Smooth muscle cell of trachea (primary cell): ENCODE measurements at places on chromosomes 5 and 9. TPM values are rescaled to one million over a fixed set of nuclear protein-coding genes. Genes with fewer than 3 reads are reported as not detected.

The PCDHGA10 gene
- 13.8 and 14.7 TPM in 2 replicates for total RNA-seq

The CD72 gene
- total RNA-seq, result 2.0 and 3.5 TPM in 2 replicates

The TEK gene
- 6.4 and 9.3 TPM in 2 replicates for total RNA-seq

The PCDHA13 gene
- total RNA-seq, result under 0.01 TPM in 2 replicates

The PTBP3 gene
- total RNA-seq, result 13.6 and 16.3 TPM in 2 replicates

The TRAF1 gene
- total RNA-seq, result 1.3 and 3.8 TPM in 2 replicates

The CDC20B gene
- total RNA-seq, result under 0.01 TPM in 1 of 2 replicates, not detected in the other

The KLHL3 gene
- 1.2 and 3.8 TPM in 2 replicates for total RNA-seq

The PDLIM4 gene
- total RNA-seq, result 43.3 and 96.6 TPM in 2 replicates

The SUB1 gene
- 148 and 427 TPM in 2 replicates for total RNA-seq

The CYLC2 gene
- total RNA-seq, result not detected in 2 replicates

The WDR5 gene
- total RNA-seq, result 17.0 and 23.7 TPM in 2 replicates

The NR4A3 gene
- total RNA-seq, result 1.2 and 2.0 TPM in 2 replicates

The WNT8A gene
- not detected in 2 replicates for total RNA-seq

The SLC31A1 gene
- total RNA-seq, result 25.0 and 31.6 TPM in 2 replicates

The PRUNE2 gene
- 10.6 and 11.4 TPM in 2 replicates for total RNA-seq

The GMCL2 gene
- total RNA-seq, result under 0.01 TPM in 1 of 2 replicates, not detected in the other

The NDFIP1 gene
- 107 and 127 TPM in 2 replicates for total RNA-seq

The LEAP2 gene
- 0.15 and 0.50 TPM in 2 replicates for total RNA-seq

The SUSD3 gene
- total RNA-seq, result 0.73 and 1.3 TPM in 2 replicates

The IFNK gene
- not detected in 2 replicates for total RNA-seq

The NUTM2F gene
- total RNA-seq, result not detected in 2 replicates

The PTPA gene
- total RNA-seq, result 130 and 145 TPM in 2 replicates

The CCDC192 gene
- not detected in 2 replicates for total RNA-seq

The SH3GL2 gene
- total RNA-seq, result 0.15 TPM in 1 of 2 replicates, not detected in the other

The PCDHGB2 gene
- total RNA-seq, result 5.1 TPM in 2 replicates

The GAS1 gene
- total RNA-seq, result 37.4 and 58.1 TPM in 2 replicates

The CDH9 gene
- not detected in 2 replicates for total RNA-seq

The FAM13B gene
- total RNA-seq, result 20.2 and 33.5 TPM in 2 replicates

The NLN gene
- total RNA-seq, result 22.8 and 43.6 TPM in 2 replicates

The PCDHA9 gene
- total RNA-seq, result under 0.01 TPM in 2 replicates

The PDE6A gene
- not detected in 2 replicates for total RNA-seq

The PLGRKT gene
- total RNA-seq, result 8.9 and 24.6 TPM in 2 replicates

The GGTA1 gene
- total RNA-seq, result not detected in 2 replicates
